ENCODE measurements at places on chromosomes 3 and 15. TPM values are rescaled to one million over a fixed set of nuclear protein-coding genes. Genes with fewer than 3 reads are reported as not detected.

DNA sequence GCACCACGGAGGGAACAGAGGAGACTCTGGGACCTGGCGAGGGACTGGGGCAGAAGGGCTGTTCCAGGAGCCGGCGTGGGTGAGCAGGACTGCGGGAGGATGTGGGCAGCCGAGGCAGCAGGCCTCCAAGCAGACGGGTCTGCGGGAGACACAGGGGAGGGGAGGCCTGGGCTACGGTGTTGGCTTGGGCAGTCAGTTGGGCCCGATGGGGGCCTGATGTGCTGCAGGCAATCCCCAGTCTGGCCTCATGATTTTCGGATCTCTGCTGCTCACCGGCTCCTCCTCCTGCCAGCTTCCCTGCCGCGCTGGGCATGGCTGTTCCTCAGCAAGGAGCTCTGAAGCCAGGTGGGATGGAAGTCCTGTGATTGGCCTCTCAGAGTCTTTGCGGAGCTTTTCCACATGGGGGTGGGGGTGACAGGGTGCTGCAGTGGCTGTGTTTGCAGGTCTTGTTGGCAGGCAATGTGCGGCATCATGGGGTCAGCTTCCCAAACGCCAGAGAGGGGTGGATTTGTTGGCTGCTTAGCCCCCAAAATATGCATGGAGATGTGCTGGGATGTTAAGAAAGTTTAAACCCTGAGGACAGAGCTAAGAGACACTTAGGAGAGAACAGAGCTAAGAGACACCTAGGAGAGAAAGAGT, 19.3 kb downstream of the MINAR1 start:
- no peak for DNase-seq

DNA sequence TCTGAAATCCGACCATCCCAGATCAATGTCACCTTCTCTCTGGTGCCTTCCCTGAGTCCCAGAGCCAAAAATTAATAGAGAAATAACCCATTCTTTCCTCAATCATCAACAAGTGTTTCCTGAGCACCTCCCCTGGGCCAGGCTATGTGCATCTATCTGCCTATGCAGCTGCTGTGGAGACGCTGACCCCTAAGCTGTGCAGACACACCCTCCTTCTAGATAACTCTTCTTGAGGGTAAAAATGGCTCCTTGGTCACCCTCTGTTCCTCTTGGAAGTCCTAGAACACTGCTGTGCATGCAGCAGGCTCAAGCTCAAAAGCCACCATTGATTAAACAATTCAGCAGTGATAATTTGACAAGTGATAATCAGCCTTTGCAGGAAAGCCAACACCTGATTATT, 18.4 kb downstream of the CA12 start:
- DNase-seq, result no peak

DNA sequence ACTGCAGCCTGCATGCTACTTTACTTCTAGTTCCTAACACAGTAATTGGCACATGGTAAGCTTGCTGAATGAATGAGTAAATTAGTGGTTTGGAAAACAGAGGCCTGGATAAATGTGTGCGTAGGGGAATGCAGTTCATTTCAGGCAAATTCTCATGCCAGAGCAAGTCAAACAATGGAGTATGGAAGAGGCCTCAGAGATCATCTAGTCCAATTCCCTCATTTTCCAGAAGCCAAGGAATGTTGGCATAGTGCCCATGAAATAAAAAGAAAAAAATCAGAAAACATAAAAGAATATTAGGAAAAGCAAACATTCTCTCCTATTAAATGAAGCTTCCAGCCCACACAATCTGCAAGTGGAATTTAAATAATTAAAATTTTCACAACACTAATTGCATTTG, 92.4 kb downstream of the MB21D2 start:
- no peak for DNase-seq

- DNase-seq, result no peak
Observed at GRCh38 chr15:92076541-92076940, 223.0 kb downstream of the SLCO3A1 start.

- no peak for DNase-seq
Observed at GRCh38 chr3:150681057-150681456, 22.7 kb downstream of the ERICH6 start.

GRCh38 chr3:125647318-125648014, 52.2 kb upstream of the OSBPL11 start:
- no peak for DNase-seq

- no peak for DNase-seq
Observed at GRCh38 chr3:135622656-135623055, 342.9 kb upstream of the PPP2R3A start.

- no peak for DNase-seq
Observed at GRCh38 chr3:123044981-123045763, 17.6 kb upstream of the SEMA5B start.

GRCh38 chr3:58058361-58059263, 50.4 kb downstream of the FLNB start:
- no peak for DNase-seq

GRCh38 chr3:15646851-15647511, 45.4 kb downstream of the BTD start:
- no peak for DNase-seq

DNA sequence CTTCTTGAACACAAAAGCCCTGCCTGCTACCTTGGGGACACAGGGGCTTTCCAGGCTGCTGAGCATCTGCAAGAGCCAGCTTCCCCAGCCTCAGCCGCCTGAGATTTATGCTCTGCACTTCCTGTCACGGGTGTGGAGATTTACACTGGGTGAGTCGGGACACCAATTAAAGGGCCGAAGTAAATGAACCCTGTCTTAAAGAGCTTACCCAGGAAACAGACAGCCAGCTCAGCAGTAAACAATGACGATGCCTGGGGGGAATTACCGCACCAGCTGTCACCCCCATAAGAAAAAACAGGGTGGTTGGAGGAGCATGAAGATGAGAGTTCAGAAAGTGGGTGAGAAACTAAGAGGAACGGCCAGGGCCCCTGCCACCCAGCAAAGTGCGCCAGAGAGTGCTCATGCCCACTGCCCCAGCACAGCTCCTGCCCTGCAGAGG, 37.5 kb upstream of the IQSEC1 start:
- peak; percentile 70 for DNase-seq

DNA sequence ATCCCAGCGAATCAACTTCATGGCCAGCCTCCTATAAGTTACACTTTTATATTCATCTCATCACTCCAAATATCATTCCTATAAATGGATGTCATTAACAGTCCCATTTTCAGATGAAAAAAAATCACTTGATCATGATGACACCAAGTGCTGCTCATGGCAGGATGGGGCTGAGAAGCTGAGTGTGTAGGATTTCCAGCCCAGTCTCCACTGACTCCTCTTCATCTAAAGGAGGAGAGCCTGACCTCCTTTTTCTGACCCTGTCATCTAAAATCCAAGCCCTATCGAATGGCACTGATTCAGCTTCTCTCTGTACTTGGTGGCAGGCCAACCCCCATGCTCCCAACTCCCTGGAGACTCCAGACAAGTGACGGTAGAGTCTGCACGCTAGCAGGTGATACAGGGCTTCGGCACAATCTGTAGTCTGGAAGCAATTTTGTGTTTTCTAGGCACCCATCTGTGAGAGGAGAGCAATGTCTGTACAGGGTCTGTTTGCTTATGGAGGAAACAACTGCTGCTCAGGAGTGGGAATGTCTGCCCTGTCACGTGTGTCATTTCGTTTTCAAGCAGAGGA, 103.2 kb downstream of the EPHB1 start:
- DNase-seq, result no peak

GRCh38 chr3:113051787-113052186, 61.0 kb downstream of the GTPBP8 start:
- no peak for DNase-seq

GRCh38 chr3:171790898-171791691, 19.2 kb downstream of the PLD1 start:
- DNase-seq, result no peak

- no peak for DNase-seq
Observed at GRCh38 chr3:43034200-43034599, 55.1 kb downstream of the GASK1A start.

- no peak for DNase-seq
Observed at GRCh38 chr3:150097588-150097890, 126.8 kb upstream of the PFN2 start.

DNA sequence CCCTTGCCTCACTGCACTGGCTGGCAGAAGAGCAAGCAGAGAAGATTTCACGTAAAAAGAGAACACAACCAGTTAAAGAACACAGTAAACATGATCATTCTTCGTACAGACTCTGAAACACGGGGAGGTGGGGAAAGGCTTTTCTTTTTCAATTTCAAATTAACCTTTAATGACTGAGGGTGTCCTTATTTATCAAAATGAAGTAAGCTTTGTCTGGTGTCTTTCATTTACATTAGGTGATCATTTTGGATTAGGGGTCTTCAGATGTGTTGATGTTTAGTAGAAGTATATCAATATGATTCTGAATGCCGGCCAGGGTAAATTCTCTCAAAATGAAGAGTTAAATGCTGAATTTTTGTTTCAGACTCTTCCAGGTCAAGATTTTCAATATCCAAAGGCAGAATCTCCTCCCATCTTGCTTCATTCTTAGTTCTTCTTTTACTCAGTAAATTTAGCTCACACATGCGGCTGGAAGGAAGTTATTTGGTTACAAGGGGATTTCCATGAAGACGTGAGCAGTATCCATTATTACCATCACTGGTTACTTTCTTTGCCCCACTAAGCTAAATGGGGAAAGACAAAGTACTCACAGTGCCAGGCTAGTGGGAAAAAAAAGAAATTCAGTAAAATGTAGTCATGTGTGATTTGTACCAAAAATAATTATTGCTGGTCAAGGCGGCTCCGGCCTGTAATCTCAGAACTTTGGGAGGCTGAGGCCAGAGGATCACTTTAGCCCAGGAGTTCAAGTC, 272.2 kb upstream of the NR2F2 start:
- DNase-seq, result no peak

- DNase-seq, result no peak
Observed at GRCh38 chr15:100944986-100945385, 25.8 kb downstream of the LRRK1 start.

DNA sequence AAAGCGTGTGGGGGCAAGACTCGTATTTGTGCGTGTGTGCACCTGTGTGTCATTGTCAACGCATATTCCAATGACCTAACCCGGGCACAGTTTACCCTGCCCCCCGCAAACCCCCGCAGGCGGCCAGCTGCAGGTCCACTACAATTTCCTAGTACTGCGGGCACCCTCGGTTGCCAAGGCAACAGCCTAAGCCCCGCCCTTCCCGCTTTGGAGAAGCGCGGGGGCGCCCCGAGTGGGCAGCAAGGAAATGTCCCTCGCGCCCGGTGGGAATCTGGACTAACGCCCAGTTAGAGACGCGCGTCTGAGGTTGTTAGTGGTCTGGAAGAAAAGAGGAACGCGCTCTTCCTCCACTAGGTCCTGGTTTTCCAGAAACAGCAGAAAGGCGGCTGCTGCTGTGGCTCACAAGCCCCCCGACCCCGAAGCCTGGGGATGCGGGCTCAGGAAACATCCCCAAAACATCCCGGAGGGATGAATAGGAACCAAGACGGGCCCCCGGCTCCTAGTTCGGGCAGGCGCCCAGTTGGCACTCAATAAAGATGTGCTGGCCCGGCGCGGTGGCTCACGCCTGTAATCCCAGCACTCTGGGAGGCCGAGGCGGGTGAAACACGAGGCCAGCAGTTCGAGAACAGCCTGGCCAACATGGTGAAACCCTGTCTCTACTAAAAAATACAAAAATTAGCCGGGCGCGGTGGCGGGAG, 1.1 kb downstream of the ABHD14A start:
- DNase-seq, result peak; percentile 69

- DNase-seq, result peak; percentile 43
Observed at GRCh38 chr3:94004301-94004910, 24.0 kb downstream of the STX19 start.

- DNase-seq, result no peak
Observed at GRCh38 chr15:65930134-65930533, 60.8 kb downstream of the RAB11A start.

DNA sequence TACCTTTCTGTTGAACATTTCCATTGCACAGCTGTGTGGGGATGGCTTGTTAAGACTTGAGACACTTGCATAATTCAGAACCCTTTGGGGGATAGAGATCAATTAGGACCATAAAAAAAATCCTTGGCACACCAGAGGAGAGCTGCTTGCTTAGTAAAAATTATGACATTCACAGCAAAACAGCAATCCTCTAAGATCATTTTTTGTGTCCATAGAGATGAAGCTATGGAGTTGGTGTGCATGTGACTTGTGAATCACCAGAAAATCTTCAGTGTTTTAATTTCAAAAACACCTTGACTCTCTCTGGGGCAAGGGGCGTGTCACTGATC, 7.7 kb downstream of the COL8A1 start:
- DNase-seq, result no peak

GRCh38 chr3:47523310-47524073, 10.0 kb upstream of the ELP6 start:
- no peak for DNase-seq

- DNase-seq, result no peak
Observed at GRCh38 chr3:111035902-111036301, 35.7 kb upstream of the NECTIN3 start.

DNA sequence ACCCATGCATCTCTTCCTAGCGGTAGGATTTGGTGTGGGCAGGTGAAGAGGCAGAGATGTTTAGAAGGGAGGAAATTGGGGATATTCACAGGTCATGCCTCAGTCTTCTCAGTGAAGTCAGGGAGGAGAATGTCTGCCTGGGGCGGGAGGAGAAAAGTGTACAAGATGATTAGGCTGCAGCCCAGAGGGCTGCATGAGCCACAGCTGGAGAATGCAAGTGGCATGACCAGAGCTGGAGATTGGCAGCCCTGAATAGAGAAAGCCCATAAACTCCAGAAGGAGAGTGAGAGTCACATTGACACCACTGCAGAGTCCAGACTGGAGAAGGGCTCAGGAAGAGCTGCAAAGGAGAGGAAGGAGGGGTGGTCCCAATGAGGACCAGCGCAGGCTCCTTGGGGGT, 22.6 kb downstream of the PDHB start:
- DNase-seq, result no peak

- DNase-seq, result no peak
Observed at GRCh38 chr3:9308298-9308990, 54.4 kb upstream of the THUMPD3 start.

The SKIL gene
- 66.0 TPM for polyA plus RNA-seq

The LRRK1 gene
- polyA plus RNA-seq, result 3.0 TPM

The ARGFX gene
- polyA plus RNA-seq, result not detected

The SLC35G2 gene
- 5.1 TPM for polyA plus RNA-seq

The SKOR1 gene
- polyA plus RNA-seq, result 0.70 TPM

The TRIP4 gene
- 51.2 TPM for polyA plus RNA-seq

The SLC6A20 gene
- polyA plus RNA-seq, result 0.37 TPM

The LRRN1 gene
- 23.4 TPM for polyA plus RNA-seq

The MST1R gene
- polyA plus RNA-seq, result 2.8 TPM

The ISL2 gene
- not detected for polyA plus RNA-seq

The MEGF11 gene
- 3.9 TPM for polyA plus RNA-seq

The TMEM207 gene
- 18.1 TPM for polyA plus RNA-seq

The COLQ gene
- 10.1 TPM for polyA plus RNA-seq

The IL12A gene
- polyA plus RNA-seq, result 1.3 TPM
